ENCODE measurements at places on chromosomes 1 and 21. TPM values are rescaled to one million over a fixed set of nuclear protein-coding genes. Genes with fewer than 3 reads are reported as not detected.

DNA sequence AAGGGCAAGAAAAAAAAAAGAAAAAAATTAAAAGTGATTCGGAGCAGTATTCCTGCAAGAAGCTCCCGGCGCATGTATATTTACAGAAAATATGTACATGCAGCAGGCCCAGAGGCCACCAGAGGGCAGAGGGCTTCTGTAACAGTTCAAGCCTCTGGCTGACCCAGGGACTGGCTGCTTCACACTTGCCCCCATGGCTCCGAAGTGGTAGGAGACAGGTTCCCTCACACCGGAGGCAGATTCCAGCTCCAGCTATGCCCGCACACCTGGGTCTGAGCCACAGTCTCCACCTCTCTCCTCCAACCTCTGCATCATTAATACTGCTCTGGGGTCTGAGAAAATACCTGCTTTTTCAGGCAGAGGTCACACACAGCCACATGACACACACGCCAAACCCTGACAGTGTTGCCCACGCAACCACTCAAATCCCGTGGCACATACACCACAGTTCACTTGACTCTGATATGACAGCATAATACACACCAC lies 2.2 kb upstream of the ARHGAP30 start:
- DNase-seq: no peak

- DNase-seq: no peak
Measured at GRCh38 chr1:165942062-165942461, 114.6 kb downstream of the UCK2 start.

GRCh38 chr1:243850202-243850451 lies at the start of gene AKT3:
TSS of gene AKT3 (minus strand) at chr1:243850243. CDS start at chr1:243843170, 7,073 bp downstream.
- peak; percentile 89 for DNase-seq

- DNase-seq: no peak
Measured at GRCh38 chr1:173017792-173018191, 32.9 kb downstream of the TNFSF18 start.

DNA sequence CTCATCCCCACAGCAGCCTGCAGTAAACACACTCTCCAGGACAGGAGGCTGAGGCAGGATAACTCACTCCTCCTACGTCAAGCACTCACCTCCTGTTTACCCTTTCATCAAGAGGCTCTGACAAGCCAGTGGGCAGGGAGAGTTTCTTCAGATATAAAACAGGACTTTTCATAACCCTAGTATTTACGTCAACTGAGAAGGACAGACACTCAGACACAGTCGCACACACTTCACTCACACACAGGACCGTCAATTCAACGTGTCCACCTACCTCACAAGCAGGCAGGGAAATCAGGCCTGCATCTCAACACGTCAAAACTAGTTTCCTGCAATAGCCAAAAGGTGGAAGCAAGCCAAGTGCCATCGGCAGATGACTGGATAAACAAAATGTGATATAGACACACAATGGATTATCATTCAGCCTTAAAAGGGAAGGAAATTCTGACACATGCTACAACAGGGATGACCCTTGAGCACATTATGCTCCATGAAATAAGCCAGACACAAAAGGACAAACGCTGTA lies 48.6 kb downstream of the ITPKB start:
- DNase-seq: no peak

- no peak for DNase-seq
Measured at GRCh38 chr1:27592931-27593677, 10.8 kb downstream of the AHDC1 start.

DNA sequence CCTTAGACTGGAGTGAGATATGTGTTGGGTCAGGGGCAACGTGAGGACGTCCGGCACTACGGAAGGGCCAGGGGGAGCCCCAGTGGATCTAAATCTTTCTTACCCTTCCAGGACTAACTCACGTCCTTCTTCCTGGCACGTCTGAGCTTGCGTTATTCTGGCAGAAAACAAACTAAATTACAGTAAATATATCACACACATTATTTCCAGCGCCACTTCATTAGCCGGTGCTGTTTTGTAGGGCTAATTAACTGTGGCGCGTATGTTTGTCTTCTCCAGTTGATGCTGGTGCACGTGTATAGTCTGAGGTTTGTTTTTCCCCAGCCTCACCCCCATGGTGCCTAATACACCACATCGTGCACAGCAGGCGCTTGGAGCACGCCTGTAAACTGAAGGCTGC lies 59.2 kb downstream of the TLR5 start:
- no peak for DNase-seq

GRCh38 chr1:47438165-47439016 lies 547 bp downstream of the FOXD2 start:
- DNase-seq: no peak

DNA sequence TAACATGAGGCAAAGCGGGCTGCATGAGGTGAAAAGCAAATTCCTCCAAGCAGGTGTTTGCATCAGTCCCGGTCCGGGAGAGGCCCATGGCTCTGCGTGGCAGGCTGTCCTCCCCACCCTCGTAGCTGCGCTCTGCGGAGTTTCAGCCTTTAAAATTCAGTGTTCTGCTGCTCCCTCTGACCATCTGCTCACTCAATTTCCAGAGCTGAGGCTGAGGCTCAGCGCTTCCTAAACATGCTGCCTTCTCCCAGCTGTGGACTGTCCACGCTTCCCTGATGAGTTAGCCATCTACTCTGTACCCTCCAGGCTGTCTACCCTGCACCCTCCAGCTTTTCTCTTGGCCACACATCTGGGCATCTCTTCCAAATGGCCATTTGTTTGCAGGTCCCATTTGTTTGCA lies 87.7 kb downstream of the KCNJ6 start:
- DNase-seq: no peak

DNA sequence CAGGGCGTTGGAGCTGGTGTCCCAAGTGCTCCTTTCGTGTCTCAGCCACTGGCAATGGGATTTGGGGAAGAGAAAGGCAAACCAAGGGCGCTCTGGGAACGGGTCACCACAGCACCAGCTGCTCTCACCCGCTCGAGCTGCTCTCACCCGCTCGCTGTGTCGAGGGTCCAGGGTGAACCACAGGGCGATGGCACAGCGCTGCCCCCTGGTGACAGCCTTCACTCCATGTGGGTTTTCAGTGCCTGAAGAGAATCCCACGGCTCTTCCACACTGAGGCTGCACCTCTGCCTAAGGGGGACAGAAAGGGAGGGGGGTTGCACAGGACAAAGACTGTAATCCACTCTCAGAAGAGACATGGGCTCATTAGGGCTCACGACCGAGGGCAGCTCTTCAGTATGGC lies 7.1 kb upstream of the CLDN19 start:
- peak; percentile 62 for DNase-seq

DNA sequence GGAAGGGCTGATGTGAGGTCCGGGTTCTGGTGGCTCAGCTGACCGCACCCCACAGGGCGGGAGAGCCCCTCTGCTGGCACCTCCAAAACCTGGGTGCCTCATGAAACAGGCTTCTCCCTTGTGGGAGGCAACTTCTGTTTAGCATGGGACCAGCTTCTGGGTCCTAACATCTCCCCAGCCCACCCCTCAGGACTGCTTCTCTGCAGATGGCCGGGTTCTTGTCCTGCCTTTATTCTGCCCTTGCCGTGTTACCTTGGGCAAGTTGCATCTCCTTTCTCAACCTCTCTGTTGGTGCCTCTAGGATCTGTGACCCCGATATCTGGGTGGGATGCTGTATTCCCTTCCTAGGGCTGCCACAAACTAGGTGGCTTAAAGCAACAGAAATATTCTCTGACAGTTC lies 15.0 kb upstream of the TTC22 start:
- no peak for DNase-seq

- no peak for DNase-seq
Measured at GRCh38 chr1:31671561-31672201, 27.0 kb upstream of the PEF1 start.

GRCh38 chr1:84995484-84996334 lies 1.2 kb downstream of the MCOLN2 start:
- no peak for DNase-seq

- no peak for DNase-seq
Measured at GRCh38 chr1:44934791-44935190, 51.6 kb downstream of the EIF2B3 start.

The NBPF6 gene
- total RNA-seq: not detected

The MFAP2 gene
- 7.3 TPM for total RNA-seq

The ROR1 gene
- 21.7 TPM for total RNA-seq

The CSF3R gene
- total RNA-seq: 1.9 TPM

The SNRNP40 gene
- total RNA-seq: 46.4 TPM

The DENND2C gene
- total RNA-seq: 50.3 TPM

The HSD3B2 gene
- total RNA-seq: not detected

The SLC6A9 gene
- total RNA-seq: 59.2 TPM

The AMIGO1 gene
- 6.6 TPM for total RNA-seq

The SDE2 gene
- 37.2 TPM for total RNA-seq

All from suprapubic skin (tissue), 4 donors.